ENCODE measurements at places on chromosomes 12 and 14. TPM values are rescaled to one million over a fixed set of nuclear protein-coding genes. Genes with fewer than 3 reads are reported as not detected.

CLEC9A gene
- not detected for total RNA-seq

GRCh38 chr12:114665411-114666260 lies 18.3 kb downstream of the TBX3 start:
- no peak for DNase-seq

DNA sequence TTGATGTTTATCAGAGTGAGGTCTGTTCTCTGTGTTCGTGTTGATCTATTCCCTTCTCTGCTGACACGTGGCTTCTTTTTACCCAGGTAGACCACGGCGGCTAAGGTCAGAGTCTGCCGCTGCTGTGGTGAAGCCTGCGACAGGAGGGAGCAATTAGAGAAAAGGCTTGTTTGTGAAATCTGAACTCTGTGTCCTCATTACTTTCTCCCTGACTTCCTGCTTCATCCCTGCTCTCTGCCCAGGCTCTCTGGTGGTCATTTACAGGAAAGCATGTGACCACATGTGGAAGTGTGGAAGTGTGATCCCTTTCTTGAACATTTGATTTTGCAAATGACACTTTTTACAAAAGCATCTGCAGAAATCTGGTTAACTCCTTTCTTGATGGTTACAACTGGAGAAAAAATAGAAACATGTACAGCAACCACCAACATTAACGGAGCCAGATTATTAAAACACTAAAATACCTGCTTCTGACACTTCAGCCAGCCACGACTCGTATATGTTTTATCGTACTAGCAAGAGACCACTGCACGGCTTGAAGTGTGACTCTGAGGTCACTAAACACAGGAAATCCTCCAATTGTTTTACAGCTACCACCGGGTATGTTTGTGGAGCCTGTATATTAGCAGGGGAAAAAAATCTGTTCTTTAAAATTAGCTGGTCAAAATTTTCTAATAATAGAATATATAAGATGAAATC lies 388.6 kb upstream of the TMPO start:
- DNase-seq, result no peak

DNA sequence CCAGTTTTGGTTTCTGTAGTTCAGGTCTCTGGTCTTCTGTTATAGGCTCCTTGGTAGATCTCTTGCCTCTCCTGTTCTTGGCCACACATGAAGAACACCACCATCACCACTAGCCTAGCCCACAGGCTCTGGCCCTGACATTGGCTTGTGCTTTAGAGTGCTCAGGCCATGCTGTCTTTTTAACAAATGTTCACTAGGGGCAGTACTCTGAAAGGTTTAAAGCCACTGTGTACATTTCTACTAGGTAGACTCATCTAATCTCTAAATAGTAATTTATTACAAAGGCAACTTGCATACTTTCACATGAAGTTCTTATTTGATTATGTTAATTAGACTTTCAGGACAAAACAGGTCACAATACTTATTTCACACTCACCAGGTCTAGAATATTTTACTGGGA lies 38.3 kb downstream of the PDE6H start:
- no peak for DNase-seq

TTC8 gene
- total RNA-seq, result 8.0 TPM

GRCh38 chr14:81837304-81837703 lies 303.7 kb upstream of the SEL1L start:
- no peak for DNase-seq

SLC39A9 gene
- 29.3 TPM for total RNA-seq

DNA sequence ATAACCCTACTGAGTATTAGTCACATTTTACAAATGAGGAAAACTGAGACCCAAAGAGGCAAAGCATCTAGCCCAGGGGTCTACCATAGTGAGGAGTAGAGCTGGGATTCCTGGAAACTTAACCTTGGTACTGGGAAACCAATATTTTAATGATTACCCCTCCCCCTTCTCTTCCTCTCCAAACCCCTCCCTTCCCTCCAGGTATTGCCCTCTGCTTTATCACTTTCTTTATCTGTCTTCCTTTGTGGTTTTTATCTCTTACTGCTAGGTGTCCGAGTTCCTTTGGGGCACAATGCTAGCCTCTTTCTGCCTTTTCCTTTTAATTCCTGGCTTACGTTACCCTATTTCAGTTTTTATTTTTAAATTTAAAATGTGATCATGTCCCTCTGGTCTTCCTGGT lies 2.8 kb downstream of the GABARAPL1 start:
- DNase-seq, result no peak

- no peak for DNase-seq
These were observed 644 bp downstream of the TSPAN31 start for GRCh38 chr12:57745485-57745881.

GRCh38 chr12:27449893-27450534 lies 3.5 kb downstream of the SMCO2 start:
- DNase-seq, result no peak

GRCh38 chr12:30063435-30063945 lies 279.7 kb upstream of the TMTC1 start:
- no peak for DNase-seq

GRCh38 chr12:65614259-65614889 lies 209.9 kb upstream of the HMGA2 start:
- no peak for DNase-seq

SLC38A4 gene
- 2.0 TPM for total RNA-seq

DNA sequence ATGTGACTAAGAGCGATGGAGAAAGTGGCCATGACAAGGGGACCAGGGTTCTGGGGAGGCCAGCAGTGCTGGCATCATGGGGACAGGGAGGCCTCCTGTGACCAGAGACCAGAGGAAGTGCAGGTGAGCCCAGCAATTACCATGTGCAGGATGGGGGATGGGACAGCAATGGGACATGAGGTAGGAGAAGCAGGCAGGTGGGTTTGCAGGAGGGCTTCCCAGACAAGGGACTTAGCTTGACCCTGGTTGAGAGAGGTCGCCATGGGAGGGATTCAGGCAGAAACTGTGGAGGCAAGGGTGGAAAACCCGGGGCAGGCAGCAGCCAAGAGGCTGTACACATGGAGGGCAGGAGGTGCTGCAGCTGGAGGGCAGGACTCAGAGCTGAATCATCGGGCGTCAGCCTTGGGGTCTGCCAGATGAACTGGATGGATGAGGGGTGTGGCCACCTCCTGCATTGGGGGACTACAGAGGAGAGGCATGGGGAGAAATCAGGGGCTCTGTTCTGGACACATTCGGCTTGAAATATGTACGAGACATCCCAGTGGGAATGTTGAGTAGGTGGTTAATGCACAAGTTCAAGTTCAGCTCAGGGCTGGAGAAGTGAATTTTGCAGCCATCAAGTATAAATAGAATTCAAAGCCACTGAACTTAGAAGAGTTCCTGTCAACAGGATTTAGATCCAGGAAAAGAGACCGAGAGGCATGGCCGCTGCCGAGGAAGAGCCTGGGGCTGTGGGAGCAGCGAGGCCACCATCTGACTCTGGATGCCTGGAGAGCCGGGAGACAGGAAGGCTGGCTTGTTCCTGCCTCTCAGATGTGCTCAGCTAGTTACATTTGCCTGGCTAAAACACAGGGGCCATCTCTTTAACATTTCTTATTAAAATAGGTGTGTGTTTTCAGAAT lies 36.6 kb downstream of the SFSWAP start:
- peak; percentile 47 for DNase-seq

- DNase-seq, result no peak
These were observed 776.6 kb downstream of the MED13L start for GRCh38 chr12:115500872-115501271.

GRCh38 chr12:15074351-15074750 lies 101.5 kb downstream of the PDE6H start:
- DNase-seq, result no peak

- no peak for DNase-seq
These were observed 48.2 kb downstream of the SETD3 start for GRCh38 chr14:99432485-99432884.

DNA sequence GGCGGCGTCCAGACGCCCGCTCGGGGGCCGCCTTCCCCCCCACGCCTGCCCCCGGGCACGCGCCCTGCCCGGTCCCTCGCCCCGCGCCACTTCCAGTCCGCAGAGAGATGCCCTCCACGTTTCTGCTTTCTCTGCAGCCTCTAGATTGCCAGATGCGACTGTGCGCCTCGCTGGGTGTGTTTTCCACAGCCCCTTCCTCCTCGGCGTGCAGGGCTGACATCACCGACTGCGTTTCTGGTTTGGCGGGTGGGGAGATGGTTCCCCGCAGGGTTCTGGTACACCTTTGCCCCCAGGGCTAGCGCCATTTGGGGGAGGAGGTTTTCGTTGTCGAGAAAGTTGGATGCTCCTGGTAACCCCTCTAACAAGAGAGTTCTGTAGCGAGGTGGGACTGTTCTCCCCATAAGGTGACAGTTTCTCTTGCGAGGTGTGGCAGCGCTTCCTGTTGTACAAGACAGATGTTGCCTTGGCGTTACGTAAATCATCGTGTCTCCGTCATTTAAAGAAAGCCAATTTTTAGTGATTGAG lies 1.5 kb downstream of the CALM1 start:
- DNase-seq, result no peak

DNA sequence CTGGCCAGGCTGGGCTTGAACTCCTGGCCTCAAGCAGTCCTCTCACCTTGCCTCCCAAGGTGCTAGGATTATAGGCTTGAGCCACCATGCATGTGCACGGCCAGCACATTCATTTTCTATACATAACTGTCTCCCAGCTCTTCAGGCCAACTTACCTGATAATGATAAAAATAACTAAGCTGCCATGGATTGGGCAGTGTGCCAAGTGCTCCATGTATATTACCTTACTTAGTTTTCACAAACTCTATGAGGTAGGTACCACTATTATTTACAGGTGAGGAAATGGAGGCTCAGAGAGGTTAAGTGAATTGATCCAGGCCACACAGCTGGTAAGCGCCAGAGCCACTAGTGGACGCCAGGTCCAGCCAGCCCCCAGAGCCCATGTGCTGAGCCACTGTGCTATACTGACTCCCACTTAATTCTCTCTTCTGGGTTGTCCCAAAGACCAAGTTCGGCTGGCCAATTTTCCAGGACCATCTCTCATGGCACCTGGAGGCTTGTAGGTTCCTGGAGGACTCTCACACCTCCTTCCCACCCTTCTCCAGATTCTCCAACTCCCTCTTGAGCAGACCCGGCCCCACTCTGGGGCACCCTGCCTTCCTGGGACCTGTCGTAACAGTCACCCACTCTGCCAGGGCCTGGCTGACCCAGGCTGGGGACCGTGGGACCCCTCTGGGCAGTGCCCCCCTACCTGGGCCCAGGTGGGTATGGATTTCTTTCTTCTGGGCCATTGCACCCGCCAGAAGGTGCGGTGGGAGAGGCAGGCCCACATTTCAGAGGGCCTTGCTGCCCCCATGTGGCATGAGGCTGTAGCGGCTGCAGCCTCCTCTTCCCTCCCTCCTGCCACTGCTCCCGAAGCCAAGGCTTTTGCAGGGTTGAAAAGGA lies 30.2 kb upstream of the CIPC start:
- DNase-seq, result peak; percentile 68

DNA sequence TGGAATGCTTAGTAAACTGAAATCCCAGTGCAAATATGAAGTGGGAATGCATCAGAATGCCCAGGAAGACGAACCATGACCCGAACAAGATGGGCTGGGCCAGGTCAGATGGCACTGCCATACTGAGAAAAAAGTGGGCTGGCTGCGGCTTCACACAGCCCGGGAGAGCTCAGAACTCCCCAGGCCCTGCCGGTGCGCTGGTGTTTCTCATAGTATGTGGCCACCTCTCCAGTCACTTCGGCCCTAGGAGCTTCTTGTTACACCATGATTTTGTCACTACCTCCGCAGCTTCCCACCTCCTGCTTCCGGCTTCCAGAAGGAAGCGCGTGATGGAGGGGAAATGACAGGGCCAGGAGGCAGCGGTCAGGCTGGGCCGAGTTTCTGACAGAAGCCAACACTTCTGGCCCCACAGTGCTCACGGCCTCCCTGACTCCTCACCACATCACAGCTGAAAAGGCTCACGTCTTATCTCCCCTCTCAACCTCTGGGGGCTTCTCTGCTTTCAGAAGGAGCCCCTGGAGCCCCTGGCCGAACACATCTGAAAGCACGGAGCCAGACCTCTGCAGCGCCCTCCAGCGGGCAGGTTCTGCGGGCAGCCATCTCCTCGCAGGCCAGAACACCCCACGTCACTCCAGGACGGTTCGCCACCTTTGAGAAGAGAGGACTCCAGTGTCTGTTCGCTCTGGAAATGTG lies 30.7 kb downstream of the DAD1 start:
- DNase-seq, result no peak

DNA sequence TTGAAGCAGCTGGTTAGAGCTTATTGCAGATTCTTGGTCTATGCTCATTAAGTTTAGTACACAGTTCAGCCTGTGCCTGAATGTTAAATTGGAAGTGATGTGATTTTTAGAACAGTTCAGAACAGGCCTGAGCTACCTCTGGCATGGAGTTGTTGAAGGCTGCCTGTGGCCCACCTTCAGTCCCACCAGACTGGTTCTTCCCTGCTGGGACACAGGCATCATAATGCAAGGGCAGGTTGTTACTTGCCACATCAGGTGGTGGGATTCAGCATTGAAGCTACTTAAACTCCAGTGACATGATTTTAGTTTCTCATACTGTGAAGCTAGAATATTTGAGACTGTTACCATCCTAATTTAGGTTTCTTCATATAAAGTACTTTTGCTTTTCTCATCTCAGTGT lies 49.4 kb downstream of the PROX2 start:
- DNase-seq, result no peak

DNA sequence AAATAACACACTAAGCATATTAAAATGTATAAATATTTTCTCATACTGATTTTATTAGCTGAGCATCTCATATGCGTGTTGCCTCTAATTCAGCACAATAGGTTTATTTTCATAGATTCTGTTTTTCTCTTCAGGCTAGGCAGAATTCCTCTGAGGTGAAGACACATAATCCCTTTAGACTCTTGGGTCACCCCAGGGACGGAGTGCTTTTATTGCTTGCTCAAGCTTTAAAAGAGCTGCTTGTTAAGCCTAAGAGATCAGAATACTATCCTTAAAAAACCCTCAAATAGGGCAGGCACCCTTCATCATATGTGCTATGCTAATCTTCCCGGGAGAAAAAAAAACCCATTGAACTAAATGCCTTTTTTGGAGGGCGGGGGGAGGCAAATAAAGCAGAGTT lies 390.1 kb downstream of the KCNH5 start:
- no peak for DNase-seq

DNA sequence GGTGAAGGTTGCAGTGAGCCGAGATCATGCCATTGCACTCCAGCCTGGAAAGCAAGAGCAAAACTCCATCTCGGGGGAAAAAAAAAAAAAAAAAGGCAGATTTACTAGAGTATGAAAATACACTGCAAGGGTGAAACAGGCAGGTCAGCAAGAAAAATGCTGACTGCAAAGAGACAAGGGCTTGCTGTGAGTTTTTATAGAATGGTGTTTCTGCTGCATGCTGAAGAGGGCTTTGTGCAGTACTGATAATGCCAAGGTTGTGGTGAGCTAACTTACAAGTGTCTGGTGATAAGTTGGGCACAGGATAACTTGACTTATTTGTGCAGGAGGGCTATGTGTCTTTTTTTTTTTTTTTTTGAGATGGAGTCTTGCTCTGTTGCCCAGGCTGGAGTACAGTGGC lies 25.9 kb upstream of the SRP54 start:
- no peak for DNase-seq

DNA sequence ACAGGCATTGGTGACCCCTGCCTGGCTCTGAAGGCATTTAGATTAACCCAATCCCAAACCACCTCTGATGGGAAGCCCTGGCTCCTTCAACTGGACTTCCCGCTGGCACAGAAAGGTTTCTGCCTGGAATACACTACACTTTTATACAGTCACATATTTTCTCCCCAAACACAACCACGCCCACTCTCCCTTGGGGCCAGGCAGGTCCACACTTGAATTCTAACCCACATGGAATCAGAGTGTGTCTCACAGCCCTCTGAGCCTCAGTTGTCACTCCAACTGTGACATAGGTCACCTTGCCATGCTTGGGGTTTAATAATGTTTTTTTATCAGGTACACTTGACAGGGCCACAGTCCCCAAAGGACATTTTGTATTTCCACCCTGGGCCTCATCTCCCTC lies 368.6 kb downstream of the BCL11B start:
- DNase-seq, result no peak

GRCh38 chr12:76464631-76465166 lies 94.9 kb downstream of the OSBPL8 start:
- no peak for DNase-seq
